RKO (cell line): ENCODE measurements at places on chromosomes 6 and 20.

DNA sequence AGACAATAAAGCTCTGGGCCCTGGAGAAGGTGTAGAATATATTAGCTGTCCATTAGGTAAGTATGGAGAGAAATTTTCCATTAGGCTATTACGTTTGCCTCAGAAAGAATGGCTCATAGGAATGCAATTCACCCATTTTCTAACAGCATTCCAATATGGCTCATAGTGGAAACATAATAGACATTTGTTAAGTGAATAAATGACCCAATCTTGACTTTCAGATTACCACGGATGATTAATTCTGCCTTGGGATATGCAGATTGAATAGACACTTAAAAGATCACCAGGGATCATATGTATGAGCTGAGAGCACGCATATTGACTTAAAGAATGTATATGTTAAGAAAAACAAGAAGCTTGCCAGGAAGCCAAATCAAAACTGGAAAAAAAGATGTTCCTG lies 209.1 kb upstream of the CDYL start:
- DNase-seq, result peak; percentile 3

DNA sequence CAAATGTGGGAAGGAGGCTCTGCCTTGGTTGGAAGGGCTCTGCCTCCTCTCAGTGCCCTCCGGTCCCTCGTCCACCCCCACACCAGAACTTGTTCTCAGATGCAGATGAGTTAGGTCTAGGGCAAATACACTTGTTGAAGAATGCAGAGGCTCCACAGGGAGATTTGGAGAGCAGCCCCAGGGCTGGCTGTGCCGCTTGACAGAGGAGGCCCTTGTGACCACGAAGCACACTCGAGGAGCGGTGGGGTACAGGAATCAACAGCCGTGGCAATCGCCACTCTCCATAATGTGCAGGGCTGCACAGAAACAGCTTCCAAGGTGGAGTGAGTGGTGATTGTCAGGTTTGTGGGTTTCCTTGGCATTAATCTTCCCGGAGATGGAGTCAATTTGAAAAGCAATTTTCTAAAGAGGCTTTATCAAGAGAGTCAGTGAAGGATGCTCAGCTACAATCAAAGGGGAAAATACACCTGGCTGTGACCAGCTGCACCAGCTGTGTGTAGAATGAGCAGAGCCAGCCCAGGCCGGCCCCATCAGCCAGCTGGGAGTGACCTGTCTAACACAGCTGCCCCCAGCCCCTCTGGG lies 59.5 kb downstream of the BFSP1 start:
- no peak for DNase-seq

DNA sequence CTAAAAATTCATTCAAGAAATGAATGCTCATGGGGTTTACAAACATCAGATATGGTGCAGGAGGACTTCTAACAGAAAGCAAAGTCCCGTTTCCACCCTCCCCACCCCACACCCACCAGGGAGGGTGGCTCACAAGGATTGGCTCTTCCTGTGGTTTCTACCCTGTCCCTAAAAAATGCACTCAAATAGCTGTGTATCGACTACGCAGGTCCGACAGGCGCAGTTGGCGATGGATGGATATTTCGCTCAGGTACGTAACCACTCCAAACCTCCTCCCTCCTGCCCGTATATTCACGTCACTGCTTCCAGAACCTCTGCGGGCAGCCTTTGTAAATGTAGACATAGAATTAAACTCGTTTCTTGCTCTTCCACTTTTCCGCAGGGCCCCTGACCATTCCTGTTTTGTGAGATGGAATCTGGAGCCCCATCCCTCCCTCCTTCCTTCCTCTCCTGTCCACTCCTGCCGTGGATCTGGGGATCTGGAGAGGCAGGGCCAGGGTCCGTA lies 264.3 kb downstream of the BMP7 start:
- DNase-seq, result no peak

DNA sequence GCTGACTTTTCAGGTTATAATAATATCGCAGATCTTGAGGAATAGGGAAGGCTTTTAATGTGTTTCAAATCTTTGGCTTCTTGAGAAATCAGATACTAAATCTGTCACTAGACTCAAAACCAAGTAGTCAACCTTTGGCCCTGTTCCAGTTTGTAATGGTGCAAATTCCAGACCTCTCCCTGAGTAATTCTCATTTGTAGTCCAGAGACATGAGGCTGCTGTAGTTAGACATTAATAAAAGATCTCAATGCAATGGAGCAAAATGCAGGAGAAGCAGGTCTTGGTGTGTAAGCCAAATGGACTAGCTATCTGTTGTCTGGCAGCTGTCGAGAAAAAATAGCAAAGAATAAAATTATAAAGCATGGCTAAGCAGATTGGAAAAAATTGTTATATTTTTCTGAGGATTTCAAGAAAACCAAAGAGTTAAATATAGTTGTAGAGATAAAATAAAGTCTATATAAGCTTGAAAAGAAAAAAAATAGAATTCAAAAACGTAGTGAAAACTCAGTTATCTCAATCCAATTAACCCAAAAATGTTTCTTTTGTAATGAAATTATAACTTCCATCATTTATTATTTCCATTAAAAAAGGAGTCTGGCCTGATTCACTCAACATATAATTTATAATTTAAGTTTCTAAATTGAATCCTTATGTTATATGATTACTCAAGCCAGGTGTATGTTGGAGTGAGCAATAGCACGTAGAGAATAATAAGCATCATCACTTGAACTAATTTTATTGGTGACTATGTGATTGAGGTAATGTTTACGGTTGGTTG lies 161.5 kb upstream of the ADGRB3 start:
- no peak for DNase-seq

DNA sequence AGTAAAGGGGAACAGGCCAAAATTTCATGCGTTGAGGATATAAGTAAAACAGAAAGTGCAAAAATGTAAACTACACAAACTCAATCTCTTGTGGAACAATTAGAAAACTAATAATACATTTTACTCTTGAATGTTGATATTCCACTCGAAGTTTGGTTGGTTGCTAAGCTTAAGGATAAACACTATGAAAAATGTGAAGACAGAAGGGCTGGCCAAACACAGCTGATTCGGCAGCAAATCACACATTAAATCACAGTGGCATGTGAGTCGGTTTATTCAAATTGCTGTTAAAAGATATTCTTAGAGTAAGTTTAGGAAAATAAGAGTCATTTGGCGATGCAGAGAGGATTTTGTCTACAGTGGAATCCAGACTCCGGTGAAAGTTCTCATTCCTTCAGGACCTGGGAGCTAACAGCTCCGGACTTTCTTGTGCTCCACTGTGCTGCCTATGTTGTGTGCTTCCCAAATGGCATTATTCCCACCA lies 1.4 kb upstream of the EPM2A start:
- DNase-seq, result peak; percentile 31

- no peak for DNase-seq
These were observed 115.7 kb downstream of the AIG1 start for GRCh38 chr6:143176090-143177021.

DNA sequence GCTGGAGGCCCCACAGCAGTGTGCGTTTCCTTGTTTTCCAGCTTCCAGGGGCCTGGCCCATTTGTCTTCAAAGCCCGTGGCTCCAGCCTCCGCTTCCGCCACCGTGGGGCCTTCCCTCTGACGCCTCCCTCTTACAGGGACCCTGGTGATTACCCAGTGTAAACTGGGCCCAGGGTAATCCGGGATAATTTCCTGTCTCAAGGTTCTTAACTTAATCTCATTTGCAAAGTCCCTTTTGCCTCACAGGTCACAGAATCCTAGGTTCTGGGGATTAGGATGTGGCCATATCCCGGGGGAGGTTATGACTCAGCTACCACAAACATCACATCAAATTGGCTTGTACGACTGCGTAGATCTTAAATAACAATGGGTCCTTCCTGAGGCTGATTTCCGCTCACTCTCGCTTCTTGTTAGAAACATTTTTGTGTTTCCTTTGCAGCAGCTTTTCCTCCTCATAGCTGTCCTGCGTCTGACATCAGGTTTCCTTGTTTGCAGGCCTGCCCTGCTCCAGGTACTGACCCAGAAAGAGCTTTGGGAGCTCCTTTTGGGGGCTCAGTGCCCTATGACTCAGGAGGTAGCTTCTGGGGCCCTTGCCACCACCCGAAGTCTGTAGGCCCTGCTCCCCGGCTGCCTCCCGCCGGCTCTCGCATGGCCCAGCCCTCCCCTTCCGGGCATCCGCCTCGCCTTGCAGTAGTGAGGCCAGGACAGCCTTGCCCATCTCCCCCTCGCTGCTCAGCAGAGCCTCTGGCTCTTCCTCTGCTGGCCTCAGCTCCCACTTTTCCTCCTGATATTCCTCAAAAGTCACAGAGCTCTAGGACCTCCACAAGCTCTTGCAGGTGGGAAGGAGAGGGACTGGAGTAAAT lies 100.5 kb downstream of the ERMARD start:
- DNase-seq, result peak; percentile 11

- no peak for DNase-seq
These were observed 230.3 kb downstream of the TFAP2A start for GRCh38 chr6:10184371-10185227.

DNA sequence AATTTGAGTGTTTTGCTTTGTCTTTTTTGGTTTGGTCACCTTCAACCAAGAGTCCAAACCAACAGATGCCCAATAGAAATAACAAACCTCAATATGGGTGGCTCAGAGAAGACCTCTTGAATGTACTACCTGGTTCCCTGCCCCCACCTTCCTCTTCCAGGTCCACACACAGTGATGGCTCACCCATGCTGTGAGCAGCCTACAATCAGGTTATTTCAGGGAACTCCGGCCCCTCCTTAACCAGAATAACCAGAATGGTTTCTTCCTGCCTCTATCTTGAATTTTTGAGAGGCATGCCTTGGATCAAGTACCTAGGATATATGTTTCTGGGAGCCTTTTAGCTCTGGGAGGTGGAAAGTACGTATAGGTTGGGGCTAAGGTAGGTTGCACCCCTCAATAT lies 327.1 kb upstream of the PRDM1 start:
- no peak for DNase-seq

DNA sequence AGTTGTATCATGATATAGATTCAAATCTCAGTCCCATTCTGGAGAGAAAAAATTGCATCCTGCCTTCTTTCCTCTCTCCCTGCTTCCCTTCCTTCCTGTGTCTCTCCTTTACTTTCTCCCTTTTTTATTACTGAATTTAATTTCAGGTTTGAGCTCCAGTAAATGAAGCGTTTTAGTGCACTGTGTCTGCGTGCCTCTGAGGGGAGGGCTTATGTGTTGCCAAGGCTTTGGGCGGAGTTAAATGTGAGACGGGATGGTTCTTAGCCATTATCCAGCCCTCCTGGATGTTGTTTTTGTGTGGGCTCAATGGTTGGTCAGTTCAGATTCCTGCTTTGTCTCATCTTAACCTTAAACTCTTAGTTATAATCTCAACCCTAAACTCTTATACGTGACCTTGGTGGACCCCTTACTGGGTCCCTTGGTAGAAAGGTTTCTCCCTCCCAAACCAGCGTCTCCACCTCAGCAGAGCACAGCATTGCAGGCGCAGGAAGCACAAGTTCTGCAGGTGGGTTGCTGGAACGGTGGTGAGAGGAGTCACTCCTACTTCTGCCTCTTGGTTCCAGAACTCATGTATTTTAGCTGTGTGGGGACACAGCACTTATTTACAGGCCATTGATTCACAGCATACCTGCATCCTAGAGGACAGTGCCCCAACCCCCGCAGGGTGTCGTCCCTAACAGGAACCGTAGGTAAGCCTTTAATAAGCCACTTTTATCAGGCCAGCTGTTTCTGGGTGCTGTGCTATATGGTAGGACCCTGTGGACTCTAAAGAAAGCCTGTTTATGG lies 68.5 kb downstream of the DNAH8 start:
- DNase-seq, result no peak

- DNase-seq, result no peak
These were observed 15.8 kb downstream of the DNPH1 start for GRCh38 chr6:43213431-43213830.

DNA sequence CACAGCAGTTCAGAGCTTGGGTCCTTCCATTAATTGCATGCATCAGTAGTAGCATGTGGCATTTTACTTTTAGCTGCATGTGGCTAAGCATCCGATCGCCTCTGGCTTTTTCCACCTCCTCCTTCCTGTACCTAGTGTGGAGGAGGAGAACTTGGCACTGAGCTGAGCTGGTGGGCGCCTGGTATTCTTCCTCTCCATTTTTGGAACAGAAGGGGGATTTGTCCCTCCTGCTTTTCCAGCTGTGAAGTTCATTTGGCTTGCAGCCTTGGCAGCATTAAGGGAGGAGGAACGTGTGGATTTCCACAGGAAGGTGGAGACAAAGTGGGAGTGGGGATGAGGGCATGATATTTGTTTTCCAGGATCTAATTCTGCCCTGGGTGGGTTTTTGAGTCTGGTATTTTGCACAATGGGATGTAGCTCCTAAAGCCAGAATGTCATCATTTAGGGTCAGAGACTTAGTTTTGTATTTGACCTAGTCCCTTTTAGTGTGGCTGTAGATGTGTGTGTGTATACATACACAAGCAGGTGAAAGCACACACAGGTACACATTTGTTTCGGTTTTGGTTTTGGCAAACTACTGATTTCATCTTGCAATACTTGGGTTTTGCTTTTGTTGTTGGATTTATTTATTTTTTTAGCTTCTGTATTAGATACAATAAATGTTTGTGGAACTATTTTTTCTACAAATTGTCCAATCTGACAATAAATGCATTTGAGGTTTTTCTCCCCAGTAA lies 90.0 kb downstream of the SASH1 start:
- no peak for DNase-seq

GRCh38 chr6:132612449-132613108 lies 11.5 kb downstream of the TAAR2 start:
- no peak for DNase-seq

DNA sequence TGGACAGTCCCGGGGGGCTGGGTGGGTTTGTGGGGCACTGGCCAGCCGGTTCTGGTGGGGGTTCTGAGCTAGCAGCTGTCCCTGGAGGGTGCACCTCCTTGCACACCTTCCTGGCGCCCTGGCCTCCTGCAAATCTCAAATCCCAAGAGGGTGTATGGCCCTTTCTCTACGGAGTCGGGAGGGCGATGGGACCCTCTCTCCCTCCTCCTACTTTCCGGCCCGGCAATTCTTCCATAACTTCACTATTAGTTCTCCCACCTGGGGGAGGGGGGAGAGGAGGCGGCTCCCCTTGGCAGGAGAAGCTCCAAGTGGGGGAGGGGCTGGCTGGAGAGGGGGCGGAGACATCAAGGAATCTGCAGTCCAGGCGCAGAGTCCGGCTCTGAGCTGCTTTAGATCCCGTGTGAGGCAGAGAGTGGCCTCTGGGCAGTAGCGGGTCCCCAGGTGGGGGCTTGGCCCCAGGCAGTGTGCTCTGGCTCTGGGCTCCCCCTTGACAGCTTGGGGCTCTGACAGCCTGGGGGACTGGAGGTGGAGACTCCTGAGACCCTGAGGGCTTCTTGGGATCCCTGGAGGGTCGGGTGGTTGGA lies 1.4 kb upstream of the LAMA5 start:
- DNase-seq, result no peak

- no peak for DNase-seq
These were observed 29.3 kb downstream of the FOXF2 start for GRCh38 chr6:1418471-1419191.

GRCh38 chr6:80338201-80338836 lies 231.8 kb downstream of the BCKDHB start:
- peak; percentile 9 for DNase-seq
